ENCODE measurements at places on chromosomes 7 and 10.

DNA sequence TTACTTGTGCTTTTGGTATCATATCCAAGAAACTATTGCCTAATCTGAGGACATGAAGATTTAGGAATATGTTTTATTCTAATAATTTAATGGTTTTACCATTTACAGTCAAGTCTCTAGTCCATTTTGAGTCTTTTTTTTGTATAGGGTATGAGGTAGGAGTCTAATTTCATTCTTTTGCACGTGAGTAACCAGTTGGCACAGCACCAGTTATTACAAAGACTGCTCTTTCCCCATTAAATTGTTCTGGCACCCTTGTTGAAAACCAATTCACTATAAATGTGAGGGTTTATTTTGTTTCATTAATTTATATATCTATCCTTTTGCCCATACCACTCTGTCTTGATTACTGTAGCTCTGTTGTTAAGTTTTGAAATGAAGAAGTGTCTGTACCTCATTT is 381.6 kb downstream of the SUGCT start:
- no peak for DNase-seq

DNA sequence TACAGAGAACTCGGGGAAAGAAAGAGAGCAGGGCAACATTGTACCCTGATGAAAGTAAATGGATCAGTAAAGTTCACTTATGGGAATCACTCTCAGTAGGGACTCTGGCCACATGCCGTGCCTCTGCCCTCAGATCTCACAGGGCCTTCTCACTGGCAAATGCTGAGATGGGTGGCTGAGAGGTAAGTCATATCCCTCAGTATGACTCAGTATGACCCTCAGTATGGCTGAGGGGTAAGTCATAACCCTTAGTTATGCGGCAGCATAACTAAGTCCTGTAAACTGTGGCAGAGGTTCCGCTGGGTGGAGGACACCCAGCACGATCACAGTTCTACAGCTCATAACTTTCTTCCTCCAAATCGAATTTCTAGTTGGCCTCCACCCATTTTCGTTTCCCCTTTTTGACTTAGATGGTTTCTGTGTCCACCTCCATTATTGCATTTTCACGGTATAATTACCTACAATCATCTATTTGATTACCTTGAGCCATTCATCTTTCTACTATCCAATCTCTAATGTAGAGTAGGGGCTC is 26.5 kb upstream of the WNT16 start:
- no peak for DNase-seq

DNA sequence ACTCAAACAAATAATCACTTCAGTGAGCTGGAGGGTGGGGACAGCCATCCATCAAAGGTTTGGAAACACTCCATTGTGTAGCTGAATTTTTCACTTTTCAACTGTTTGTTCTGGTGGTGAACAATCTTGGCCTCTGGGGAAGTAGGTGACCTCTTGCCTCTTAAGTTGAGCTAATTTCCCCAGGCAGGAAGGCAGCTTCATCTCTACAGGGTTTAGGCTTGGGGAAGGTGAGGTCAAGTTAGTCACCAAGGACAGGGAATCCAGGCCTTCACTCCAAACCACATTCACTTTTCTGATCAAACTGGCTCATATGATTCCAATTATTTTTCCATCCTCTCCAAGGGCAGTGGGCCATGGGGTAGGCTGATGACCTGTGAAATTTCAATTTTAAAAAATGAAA is 138.3 kb upstream of the HABP2 start:
- DNase-seq, result no peak

DNA sequence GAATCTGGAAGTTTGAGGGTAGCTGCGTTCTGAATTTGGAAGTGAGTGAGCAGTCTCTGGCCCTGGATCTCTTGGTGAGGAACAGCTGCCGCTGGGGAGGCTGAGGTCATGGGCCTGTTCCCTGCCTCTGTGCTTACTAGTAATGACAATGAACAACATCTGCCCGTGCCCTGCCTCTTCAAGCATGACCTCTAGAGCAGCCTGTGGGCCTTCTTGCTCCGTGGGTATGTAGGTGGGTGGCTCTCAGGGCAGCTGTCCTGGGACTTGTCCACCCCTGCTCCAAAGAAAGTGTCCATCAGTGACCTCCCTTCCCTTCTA is 186.2 kb downstream of the CXCL12 start:
- DNase-seq, result no peak

DNA sequence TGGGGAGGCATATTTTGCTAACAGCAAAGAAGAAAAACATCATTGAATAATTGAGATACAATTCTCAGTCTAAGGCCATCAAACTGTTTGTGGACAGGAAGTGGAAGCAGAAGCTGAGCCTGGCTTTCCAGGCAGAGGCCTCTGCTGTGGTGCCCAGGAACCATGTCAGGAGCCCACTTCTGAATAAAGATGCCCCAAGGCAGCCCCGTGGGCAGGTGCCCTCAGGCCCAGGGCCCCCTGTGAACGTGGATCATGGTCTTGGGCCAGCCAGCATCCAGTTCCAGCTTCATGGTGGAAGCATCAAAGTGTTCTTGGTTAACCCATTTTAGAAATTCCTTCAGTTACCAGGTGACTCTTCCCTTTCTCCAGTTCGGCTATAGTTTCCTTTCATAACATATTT is 346.8 kb downstream of the PTPRN2 start:
- no peak for DNase-seq

DNA sequence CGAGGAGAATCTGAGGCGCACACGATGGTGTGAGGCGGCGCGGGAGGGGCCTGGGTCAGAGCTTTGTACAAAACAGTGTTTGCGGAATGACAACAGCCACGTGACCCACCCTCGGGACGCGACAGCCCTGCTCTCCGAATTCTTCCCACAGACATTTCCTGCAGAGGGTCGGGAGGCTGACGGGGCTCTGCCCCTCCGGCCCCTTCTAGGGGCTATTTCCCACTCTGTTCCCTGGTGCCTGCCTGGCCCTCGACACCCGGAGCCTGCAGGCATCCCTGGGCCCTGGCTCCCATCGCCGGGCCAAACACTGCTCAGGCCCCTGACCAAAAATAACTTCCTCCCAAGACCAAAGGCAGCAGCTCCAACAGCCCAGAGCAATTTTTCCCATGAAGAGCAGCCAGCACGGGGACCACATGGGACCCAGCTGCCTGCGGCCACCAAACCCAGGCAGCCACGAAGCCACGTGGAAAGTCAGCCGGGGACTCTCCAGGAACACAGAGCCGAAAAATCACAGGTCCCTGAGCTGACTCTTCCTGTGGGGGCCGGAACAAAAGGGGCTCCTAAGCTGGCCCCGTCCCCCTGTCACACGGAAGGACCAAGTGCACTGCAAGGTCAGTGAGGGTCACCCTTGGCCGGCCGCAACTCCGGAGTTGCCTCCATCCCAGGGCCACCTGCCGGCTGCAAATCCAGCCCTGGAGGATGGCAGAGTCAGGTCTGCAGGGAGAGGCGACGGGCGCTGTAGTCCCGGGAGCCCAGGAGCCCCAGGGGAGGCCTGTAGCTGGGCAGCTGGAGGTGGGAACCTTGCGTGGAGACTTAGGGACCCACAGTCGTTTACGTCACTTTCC is 42.0 kb downstream of the PAPOLB start:
- no peak for DNase-seq

- no peak for DNase-seq
Observed at GRCh38 chr7:123367484-123368122, 166.8 kb downstream of the IQUB start.

DNA sequence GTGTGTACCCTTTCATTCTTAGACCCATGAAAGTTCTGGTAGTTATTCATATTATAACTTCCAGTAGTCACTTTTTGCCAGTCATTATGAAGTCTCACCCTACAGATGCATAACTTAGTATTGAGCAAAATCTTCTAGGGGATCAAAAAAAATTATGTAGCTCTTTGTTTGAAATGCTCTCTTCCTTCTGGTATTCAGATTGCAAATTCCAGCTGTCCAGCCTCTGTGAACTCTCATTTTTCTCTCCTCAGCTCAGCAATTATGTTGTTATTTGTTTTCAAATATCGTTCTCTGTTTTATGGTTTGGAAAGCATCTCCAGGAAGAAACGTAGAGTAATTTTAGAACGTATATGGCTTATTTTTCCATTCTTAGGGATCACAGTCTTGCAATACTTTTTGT is 442.5 kb downstream of the SEMA3D start:
- no peak for DNase-seq

- DNase-seq, result no peak
Observed at GRCh38 chr10:105770524-105771212, 1129.6 kb downstream of the SORCS3 start.

DNA sequence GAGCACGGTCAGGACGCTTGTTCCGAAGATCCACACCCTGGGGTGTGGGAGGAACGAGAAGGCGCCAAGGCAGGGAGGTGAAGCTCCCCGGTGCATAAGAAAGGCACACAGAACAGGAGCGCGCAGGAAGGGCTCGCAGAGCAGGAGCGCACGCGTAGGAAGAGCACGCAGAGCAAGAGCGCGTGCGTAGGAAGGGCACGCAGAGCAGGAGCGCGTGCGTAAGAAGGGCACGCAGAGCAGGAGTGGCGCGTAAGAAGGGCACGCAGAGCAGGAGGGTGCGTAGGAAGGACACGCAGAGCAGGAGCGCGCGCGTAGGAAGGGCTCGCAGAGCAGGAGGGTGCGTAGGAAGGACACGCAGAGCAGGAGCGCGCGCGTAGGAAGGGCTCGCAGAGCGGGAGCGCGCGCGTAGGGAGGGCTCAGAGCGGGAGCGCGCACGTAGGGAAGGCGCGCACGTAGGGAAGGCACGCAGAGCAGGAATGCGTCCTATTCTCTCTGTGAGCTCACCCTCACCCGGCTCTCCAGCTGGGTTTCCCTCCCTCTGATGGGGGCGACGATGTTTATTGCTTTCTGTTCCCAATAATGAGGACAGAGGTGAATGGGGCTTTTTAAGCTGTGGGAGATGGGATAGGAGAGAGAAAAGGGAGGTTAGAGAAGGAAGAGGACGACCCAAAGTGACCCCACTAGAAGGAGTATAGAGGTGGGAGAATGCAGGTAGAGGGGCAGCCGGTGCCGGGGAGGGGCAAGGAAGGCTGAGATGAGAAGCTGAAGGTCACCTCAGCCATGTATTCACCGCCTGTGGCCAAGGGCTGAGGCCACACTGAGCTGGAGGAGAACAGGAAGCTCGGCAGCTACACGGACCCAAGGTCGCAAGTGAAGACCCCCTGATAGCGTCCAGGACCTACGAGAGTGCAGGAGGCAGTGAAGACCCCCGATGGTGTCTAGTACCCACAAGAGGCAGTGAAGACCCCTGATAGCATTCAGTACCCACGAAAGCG is 423.2 kb downstream of the PTPRN2 start:
- no peak for DNase-seq

- DNase-seq, result no peak
Observed at GRCh38 chr10:46224414-46224682, 62.4 kb upstream of the ANTXRL start.
